Neural crest cell (in vitro differentiated cells): ENCODE measurements at places on chromosomes 1 and 21.

GRCh38 chr1:90417126-90417525 lies 300.0 kb downstream of the BARHL2 start:
- DNase-seq, result no peak

GRCh38 chr1:67880056-67880601 lies 46.9 kb upstream of the GNG12 start:
- DNase-seq, result no peak

GRCh38 chr1:45370575-45370974 lies 30.3 kb upstream of the MUTYH start:
- no peak for DNase-seq

DNA sequence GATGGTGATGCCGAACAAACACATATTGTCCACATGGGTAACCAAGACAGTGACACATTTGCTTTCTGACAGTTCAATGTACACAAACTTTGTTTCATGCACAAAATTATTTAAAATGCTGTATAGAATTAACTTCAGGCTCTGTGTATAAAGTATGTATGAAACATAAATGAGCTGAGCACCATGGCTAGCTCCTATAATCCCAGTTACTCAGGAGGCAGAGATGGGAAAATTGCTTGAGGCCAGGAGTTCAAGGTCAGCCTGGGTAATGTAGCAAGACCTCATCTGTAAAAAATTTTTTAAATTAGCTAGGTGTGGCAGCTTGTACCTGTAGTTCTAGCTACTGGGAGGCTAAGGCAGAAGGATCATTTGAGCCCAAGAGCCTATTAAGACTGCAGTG lies 19.2 kb upstream of the RC3H1 start:
- no peak for DNase-seq

DNA sequence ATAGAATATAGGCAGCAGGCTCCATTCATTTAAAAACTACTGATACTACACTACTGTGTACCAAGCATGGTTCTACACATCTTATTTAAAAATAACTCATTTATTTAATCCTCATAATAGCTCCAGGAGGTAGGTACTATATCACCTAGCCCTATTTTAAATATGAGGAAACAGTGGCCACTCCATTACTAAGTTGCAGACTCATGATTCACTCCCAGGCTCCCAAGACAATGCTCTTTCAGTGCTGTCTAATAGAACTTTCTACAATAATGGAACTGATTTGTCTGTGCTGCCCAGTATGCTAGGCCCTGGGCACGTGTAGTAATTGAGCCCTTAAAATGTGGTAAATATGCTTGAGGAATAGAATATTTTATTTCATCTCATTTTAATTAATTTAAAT lies 357.1 kb downstream of the LTN1 start:
- DNase-seq, result no peak

GRCh38 chr1:96845464-96845863 lies 123.9 kb downstream of the PTBP2 start:
- peak; percentile 9 for DNase-seq
